Body of pancreas (tissue), 4 donors: ENCODE measurements at places on chromosomes 16 and 17. TPM values are rescaled to one million over a fixed set of nuclear protein-coding genes. Genes with fewer than 3 reads are reported as not detected.

Gene TMEM219
- total RNA-seq = 67.5 TPM

Gene FDXR
- 14.3 TPM for total RNA-seq

Gene MT1M
- total RNA-seq = 9.6 TPM

Gene TM4SF5
- 2.0 TPM for total RNA-seq

Gene CD300H
- not detected for total RNA-seq

GRCh38 chr17:76633628-76634328, 9.8 kb downstream of the ST6GALNAC1 start:
- DNase-seq = no peak

DNA sequence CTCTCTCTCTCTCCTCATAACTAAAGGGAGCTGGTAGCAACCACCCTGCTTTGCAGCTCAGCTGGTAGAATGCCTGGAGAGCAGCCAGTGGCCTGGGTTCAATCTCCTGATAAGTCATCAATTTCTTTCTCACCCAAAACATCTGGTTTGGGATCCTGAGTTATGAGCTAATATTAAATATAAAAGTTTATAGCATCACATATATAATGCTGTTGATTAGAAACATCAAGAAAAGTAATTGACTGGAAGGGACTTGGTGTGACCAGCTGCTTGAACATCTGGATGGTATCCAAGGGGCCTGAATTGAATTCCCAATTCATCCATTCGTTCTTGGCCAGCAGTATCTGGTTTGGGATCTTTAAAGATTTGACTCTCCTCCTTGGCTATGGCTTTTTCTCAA, 12.2 kb upstream of the ELAC2 start:
- DNase-seq = no peak

DNA sequence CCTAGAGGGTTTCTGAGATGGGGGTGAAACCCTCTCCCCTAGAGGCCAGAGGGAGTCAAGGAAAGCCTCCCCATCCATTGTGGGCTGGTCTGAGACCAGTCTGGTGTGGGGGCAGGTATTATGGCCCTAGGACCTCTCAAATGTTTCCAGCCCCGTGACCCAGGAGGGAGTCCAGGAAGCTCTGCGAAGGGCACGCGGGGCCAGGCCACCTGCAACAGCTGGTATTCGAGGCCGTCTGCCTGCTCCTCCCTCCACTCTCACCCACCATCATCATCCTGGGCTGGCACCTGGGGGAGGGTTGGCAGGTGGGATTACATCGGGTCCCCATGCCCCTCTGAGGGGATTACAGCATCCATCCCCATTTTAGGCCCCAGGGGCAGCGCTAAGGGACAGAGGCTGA, 38.1 kb upstream of the DLX4 start:
- DNase-seq = no peak

- no peak for DNase-seq
Measured at GRCh38 chr17:78532922-78533640, 44.1 kb downstream of the DNAH17 start.

DNA sequence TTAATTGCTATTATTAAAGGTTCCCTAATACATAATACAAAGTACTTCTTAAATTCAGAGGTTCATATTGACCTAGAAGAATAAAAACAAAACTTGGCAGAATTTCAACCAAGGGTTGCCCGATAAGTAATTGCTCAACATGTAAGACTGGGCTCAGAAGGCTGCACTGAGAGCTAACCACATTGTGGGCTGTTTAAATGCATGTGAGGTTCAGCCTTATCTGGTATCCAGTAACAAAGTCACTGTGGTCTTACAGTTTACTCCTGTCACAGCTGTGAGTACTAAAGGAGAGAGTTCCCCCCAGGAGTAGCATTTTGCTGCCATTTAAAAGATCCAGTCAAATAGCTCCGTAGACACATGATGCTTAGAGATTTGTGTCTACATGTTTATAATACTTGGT, 1.6 kb upstream of the DHRS11 start:
- DNase-seq = no peak

- DNase-seq = no peak
Measured at GRCh38 chr16:90057738-90058173, 19.4 kb downstream of the PRDM7 start.

- no peak for DNase-seq
Measured at GRCh38 chr17:55272711-55273578, 8.2 kb downstream of the HLF start.

DNA sequence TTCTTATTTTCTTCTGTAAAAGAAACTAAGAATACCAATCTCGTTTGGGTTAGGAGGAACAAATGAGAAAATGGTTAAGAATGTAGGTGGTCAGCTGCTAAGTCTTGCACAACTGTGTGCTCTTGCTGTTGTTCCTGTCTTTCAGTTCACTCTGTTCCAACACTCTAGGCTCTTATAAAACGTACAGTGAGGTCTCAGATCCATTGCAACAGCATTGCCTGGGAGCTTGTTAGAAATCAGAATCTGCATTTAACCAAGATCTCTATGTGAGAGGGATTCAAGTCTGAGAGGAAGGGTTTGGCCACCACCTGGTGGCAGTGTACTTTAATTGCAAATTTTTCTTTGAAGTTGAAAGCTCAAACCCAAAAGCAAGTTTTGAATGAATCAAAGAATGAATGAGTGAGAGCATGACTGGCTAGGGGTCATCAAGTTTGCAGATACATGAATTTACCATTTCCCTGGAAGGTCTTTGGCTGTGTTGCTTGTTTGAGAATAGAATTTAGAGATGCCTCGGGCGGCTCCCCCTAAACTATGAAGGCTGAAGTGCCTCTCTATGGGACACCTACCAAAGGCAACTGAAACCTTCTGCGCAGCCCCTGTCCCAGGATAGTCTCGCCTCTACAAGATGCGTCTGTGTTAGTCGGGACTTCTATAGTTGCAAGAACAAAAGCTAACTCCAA, 2.5 kb downstream of the ALOX15B start:
- DNase-seq = peak; percentile 38

DNA sequence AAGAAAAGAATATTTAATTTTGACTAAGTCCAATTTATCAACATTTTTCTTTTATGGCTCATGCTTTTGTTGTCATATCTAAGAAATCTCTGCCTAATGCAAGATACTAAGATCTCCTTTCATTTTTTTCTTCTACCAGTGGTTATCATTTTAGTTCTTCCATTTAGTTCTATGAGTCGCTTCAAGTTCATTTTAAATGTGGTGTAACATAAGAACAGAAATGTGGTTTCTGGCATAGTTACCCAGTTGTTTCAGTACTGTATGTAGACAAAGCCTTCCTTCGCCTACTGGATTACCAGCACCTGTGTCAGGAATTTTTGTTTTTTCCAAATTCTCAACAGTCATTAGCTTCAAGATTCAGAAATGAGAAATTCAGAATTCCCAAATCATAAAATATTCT, 175.7 kb downstream of the PARN start:
- no peak for DNase-seq

DNA sequence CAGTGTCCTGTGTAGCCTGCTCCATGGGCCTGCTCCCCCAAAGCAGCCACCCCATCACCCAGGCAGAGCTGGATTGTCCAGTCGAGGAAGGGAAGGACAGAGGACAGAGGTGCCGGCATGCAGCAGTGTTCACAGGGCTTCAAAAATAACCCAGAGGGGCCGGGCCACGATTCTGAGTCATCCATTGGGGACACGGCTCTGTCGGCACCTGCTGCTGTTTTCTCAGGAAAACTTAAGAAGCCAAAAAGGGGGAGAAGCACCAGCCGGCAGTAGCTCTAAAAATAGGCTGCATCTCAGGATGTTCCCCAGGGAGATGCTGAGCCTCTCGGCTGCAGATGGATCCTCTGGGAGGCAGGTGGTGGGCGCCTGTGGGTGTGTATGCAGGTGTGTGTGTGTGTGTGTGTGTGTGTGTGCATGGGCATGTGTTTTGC, 1.6 kb downstream of the CA7 start:
- DNase-seq = no peak

DNA sequence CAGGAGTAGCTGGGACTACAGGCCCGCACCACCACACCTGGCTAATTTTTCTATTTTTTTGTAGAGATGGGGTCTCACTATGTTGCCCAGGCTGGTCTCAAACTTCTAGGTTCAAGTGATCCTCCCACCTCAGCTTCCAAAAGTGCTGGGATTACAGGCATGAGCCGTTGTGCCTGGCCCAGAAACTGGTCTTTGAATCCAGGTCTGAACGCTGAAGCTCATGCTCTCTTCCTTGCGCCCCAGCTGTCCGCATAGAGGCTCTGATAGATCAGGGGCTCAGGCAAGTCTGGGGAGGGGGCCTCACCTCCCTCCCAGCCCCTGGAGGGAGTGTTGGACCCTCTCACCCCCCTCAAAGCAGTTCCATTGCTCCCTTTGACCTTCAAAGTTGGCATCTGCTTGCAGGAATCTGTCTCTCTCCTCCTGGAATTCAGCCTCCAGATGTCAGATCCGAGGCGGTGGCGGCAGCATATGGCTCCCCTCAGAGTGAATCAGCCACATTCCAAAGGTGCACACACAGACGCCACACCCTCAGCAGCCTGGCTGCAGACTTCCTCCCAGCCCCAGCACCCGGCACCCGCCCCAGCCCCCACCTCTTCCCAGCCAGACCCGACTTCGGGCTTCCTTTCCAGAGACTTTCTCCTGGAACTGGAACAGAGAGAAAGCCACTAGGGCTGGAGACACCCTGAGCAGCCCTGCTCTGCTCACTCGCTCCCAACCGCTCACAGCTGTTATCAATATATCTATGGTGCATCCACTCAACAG, 16.9 kb upstream of the GLIS2 start:
- DNase-seq = peak; percentile 76

DNA sequence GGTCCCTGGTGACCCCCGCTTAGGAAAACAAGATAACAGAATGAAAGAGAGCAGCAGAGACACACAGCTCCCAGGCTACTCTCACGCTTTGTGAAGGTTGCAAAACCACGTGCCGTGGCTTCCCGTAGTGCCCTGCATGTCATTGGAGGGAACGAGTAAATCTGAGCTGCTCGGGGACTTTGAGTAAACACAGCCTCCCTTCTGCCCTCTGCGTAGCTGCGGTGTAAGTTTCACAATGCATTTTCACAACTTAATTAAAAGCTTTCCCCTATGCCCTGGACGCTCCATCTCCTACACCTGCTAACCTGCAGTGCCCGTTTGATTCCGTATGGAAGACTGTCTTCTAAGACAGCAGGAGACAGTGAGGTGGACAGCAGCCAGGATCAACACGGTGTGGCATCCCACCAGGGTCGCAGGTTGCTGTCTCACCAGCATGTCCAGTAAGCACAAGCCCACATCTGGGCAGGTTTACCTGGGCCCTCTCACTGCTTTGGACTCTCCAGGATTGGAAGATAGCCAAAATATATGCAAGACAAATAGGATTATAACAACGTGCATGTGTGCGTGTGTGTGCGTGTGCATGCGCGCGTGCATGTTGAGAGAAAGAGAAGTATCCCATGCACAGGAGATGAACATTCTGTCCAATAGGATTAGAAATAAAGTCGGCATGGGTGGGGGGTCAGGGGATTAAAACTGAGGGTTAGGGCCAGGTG, 116.4 kb upstream of the RCVRN start:
- peak; percentile 30 for DNase-seq

DNA sequence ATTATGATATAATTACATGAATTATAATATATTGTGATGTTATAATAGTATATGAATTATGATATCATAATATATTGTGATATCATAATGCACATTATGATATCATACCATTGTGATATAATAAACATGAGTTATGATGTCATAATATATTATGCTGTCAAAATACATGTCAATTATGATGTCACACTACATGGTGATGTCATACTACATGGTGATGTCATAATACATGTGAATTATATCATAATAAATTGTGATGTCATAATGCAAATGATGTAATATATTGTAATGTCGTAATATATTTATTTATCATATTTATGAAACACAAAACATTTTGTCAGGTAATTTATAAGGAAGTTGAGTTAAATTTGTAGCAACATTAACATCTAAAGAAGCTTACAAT, 1950.1 kb downstream of the TP53TG3F start:
- DNase-seq = no peak

DNA sequence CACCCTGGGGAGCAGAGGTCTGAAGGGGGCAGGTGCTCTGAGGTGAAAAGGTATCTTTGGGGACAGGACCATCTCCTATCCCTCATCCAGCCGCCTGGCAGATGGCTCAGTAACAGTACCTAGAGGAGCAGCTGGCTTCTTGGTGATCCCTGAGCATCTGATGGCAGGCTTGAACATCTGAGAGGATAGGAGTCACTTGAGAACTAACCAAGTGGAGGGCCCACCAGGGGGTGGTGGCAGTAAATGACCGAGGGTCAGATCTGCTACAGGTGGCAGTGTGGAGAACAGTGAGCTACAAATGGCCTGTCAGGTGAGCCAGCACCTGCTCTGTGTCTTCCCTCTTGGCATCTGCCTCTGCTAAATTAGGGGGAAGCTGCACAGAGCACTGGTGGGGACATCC, 13.8 kb downstream of the HROB start:
- DNase-seq = no peak

DNA sequence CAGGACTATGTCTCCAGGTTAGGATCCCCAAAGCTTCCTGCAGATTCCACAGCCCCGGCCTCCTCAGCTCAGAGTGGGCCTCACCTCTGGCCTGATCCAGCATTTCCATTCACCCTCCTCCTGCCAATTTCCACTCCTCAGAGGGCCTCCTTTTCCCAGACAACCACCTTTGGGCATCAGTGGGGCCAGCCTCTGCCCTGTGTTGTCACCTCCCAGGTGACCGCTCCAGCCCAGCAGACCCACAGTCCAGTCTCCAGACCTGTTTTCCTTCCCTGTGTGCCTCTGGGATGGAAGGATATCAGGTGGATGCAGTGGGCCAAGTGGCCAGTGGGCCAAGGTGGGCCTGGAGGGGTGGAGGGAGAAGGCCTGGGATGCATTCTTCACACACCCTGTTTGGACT, 32.7 kb downstream of the B9D1 start:
- no peak for DNase-seq

DNA sequence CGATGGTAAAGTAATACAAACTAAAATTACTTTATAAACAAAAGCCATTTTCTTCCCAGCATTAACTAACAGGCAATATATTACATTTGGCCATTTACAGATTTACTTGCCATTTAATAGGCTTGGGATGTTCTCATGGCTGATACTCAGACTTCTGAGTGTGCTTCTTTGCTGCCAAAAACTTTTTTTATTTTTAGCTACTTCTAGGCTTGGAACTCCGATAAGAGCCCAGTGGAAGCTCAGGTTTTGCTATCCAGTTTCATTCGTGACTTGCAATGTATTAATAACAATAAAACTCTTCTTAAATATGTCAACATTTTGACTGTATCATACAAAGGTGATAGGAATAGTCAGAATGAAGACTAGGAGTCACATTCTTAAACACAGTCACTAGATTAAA, 152.3 kb downstream of the ITFG1 start:
- DNase-seq = no peak

DNA sequence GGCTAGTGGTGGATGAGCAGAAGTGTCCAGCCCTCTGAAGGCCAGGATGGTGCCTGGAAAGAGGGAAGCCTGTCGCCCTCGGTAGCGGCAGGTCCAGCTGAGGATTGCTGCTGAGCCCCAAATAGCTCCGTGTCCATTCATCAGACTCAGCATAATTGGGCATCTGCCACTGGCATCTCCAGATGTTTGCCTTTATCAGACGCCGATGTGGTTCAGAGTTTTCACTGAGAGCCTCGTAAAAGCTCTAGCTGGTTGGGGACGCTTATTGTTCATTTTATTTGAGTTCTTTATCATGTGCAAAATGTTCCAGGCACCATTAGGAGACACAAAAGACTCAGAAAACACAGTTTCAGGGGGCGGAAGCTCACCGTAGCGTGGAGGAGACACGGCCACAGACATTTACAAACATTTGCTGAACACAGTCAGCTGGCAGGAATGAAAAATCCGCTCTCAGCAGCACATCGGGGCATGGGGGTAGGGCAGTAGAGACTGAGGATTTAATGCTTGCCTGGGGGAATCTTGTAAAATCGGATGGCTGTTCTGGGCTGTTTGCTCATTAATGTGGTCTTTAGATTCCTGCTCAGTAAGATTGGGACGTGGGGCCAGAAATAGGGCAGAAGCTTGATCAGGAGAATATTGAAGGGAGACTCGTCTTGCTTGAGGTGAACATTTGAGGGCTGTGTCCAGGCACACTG, 41.7 kb downstream of the SMPD3 start:
- DNase-seq = no peak
